ENCODE measurements at places on chromosomes 7 and 10. TPM values are rescaled to one million over a fixed set of nuclear protein-coding genes. Genes with fewer than 3 reads are reported as not detected.

GRCh38 chr7:143199040-143199439 is 15.8 kb downstream of the TAS2R39 start:
- DNase-seq: no peak

DNA sequence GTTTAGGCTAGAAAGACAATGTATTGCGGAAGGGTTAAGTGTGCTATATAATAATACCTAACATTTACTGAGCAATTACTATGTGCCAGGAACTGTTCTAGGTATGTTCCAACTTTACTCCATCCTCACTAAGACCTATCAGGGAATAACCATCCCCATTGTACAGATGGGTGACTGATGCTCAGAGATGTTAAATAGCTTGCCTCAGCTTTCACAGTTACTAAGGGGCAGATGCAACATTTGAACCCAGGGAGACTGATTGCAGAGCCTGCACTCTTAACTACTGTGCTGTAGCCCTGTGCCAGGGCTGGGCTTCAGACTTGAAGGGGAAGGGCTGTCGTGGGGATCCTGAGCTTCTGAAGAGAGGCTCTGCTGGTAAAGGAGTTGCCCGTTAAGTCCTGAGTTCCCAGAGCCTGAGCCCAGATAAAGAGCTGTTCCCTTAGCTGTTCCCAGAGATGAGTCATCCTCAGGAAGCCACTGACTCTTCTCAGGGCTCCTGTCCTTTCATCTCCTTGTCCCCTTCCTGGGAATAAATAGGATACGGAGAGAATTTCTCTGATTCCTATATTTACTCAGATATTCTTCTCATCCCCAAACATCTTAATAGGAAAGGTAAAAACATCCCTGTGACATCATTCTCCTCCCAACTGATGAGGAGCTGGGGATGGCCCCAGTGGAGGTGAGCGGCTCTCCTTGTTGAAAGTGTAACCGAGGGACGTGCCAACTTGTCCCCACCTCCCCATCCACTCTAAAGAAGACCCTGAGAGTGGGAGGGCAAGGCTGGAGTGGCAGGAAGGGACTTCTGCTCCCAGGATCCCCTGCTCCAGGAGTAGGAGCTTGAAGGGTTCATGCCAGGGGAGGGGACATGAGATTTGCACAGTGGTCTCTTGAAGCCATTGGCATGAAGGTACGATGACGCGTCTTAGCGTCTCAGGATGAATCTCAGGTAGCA is 28.0 kb upstream of the HABP2 start:
- DNase-seq: no peak

Gene CYP2E1
- 0.49 TPM for total RNA-seq

- DNase-seq: peak; percentile 81
These were observed 93.8 kb upstream of the SMNDC1 start for GRCh38 chr10:110398419-110399105.

DNA sequence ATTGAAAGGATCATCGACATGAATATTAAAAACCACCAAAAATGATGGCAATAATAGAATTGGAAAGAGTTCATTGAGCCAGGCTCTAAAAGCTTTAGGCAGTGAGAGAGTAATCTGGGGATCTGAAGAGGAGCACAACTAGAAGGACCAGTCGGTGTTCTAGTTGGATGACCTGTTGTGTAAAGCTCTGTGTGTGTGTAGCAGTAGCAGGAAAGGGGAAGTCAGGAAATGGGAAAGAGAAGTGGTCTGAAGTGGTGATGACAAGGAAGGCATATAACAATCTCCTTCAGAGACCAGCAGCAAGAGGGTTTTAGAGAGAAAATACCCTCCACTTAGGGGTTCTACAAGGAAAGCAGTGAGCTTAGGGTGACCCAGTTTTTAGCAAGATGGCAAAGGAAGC is 539.2 kb downstream of the HTR7 start:
- DNase-seq: no peak

Gene TBC1D12
- 1.6 TPM for total RNA-seq

DNA sequence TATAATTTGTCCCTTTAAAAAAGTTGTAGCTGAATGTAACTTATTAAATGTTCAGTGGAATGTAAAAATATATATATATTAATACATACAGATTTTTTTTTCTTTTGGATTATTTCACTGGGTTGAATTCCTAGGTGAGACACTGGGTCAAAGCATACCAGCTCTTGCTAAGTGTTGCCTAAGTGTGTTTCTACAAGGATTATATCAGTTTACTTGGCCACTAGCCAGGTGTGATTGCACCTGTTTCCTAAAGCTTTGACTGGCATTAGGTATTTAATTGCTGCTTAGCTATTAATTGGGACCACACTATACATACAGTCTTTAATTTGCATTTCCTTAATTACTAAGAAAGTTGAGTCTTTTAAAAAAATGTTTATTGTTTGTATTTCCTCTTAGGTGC is 5.5 kb upstream of the ELOVL3 start:
- DNase-seq: no peak

Gene ARHGEF35
- total RNA-seq: 3.5 TPM

DNA sequence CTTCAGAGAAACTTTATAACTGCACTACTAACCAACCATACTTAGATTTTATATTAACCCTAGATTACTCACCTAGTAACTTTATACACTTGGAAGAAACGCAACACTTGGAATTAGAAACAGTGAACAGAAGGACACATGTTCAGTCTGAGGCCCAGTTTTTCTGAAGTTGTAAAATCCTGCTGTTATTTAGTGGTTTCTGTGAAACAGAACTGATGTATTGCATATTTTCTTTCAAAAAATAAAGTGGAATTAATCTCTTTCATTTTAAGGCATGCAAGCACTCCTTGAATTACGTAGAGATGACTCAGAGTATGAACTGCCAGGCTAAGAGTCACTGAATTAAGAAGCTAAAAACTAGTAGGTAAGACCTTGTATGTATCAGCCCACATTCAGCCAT is 215.8 kb downstream of the SKAP2 start:
- DNase-seq: no peak
